ENCODE measurements at places on chromosomes 16 and 17. TPM values are rescaled to one million over a fixed set of nuclear protein-coding genes. Genes with fewer than 3 reads are reported as not detected.

- no peak for DNase-seq
Observed at GRCh38 chr17:40936437-40936971, 942 bp downstream of the KRT23 start.

DNA sequence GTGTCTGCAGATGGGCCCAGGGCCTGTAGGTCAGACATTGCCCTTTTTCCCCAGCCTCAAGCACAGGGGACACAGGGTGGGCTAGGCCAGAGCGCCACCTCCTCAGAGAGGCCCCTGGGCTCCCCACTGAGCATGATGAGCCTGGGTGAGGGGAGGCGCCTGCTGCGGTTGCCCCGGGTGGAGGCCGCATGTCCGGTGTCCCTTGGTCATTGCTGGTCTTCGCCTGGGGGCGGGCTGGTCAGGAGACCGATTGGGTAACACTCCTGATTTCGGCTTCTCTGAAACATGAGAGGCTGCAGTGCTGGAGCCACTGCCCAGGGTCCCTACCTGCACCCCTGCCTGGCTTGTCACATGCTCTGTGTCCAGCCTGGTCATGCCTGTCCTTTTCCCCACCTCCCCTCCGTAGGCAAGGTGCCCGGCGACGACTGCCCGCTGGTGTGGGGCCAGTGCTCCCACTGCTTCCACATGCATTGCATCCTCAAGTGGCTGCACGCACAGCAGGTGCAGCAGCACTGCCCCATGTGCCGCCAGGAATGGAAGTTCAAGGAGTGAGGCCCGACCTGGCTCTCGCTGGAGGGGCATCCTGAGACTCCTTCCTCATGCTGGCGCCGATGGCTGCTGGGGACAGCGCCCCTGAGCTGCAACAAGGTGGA lies 2.4 kb upstream of the NPB start:
- DNase-seq = no peak

GRCh38 chr17:71327376-71328059 lies 793.3 kb upstream of the SOX9 start:
- no peak for DNase-seq

- no peak for DNase-seq
Observed at GRCh38 chr16:28532940-28533647, 5.7 kb downstream of the NUPR1 start.

DNA sequence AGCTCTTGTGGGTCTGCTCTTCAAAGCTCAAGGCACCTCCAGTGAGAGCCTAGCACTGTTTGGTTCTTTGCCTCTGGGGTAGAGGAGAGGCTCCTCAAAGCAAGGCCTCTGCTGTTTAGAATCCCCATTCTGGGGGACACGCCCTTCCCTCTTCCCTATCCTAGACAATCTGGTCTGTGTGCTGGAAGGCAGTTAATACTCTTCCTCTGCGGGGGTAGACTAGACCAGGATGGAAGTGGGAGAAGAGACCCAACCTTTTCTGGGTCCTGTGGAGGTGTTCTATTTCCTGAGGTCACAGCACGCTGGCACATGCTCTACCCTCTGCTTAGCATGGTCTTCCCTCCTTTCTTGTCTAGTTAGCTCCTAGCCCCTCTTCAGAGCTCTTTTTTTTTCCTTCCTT lies 7.7 kb downstream of the ERAL1 start:
- no peak for DNase-seq

DNA sequence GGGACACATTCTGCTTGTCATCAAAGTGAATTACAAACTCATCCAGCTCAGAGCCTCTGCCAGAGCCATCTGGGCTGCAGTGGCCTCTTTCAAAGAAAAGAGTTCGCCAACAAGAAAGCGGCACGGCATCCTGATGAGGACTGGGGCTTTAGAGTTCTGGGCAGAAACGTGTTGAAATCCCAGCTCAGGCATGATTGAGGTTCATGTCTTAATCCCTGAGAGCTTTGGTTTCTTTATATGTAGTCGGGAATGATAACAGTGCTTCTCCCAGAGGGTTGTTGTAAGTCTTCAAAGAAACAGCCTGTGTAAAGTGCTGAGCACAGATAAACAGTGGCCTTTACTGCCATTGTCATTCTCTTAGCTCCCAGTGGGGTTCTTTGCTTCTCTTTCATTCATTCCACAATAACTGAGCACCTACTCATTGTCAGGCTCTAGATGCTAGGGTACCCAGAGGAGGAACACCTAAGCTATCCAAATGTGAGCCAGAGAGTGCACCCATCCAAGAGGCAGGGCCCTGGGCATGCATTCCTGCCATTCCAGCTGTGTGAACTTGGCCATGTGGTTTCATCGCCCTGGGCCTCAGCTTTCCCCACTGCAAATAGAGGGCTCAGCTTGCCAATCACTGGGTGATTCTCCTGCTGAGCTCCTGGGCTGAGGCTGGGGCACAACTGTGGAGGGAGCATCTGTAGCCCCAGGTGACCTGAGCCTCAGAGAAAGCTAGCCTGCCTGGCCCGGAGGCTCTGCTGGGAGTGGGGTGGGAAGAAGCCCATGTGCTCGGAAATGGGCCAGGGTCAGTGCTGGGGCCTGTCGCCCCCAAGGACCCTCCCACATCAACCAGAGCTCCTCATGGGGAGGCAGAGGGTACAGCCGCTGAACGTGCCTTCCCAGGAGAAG lies 38.3 kb upstream of the CRHR1 start:
- no peak for DNase-seq

DNA sequence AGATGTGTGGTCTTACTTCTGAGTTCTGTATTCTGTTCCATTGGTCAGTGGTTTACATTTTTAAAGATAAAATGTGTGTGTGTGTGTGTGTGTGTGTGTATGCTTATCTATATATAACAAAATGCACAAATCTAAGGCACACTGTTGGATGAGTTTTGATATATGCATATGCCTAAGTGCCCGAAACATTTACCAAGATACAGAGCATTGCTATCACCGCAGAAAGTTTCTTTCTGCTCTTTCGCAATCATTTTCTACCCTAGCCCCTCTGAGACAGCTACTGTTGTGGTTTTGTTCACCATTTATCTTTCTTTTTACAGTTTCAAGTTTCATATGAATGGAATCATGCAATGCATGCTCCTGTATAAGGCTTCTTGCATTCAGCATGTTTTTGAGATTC lies 97.0 kb downstream of the MRTFB start:
- no peak for DNase-seq

GRCh38 chr16:12729448-12729847 lies 74.2 kb downstream of the CPPED1 start:
- DNase-seq = no peak

DNA sequence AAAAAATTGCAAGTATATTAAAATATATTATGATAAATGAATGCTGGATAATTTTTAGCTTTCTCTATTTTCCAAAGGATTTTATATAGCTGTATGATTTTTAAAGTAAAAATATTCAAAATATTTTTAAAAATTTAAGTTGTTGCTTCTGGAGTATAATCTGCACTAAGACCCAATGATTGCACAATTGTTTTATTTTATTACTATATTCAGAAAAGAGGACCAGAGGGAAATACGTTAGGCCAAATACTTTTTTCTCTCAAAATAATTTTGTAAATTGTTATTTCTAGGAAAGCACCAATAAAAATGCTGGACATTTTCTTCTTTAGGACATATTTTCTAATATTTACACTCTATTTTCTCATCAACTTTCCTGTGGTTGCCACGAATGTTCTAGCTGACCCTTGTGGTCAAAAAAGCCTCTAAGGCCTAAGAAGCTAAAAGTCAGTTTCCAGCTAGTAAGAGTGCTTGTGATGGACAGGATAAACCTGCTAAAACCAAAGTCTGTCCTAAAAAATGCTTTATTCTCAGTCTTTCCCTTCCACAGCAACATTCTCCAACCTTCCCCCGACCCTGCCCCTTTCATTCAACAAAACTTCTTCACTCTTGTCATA lies 31.2 kb downstream of the MMD start:
- DNase-seq = no peak

DNA sequence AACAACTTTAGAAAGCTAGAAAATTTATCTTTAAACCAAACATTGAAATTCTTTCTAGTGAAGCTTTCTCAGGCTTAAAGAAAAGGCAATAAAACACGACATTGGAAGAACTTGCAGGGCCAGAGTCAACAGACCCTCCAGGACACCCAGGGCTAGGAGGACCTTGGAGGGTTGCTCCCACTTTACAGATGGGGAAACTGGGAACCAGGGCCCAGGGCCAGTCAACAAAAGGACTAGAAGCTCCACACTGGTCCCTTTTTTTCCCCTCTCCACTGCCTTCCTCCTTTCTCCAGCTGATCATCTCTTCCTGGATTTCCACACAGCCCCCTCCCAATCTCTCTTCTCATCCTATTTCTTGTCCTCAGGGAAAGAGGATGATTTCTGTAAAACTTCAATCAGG lies 307.7 kb upstream of the CDH5 start:
- no peak for DNase-seq

DNA sequence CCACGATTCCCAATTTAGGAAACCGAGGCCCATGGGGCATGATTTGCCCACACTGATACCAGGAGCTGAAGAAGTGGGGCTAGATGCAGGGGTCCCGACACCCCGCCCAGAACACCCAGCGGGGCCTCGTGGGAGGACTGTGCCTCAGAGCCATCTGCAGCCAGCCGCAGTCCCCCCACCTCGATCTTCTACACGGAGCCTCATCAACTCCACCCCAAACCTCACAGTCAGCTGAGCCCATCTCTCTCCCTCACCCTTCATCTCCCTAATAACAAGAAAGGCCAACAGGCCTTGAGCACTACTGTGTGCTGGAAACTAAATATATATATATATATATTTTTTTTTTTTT lies 4.2 kb downstream of the ITGAE start:
- DNase-seq = no peak

GRCh38 chr17:76935331-76935730 lies 67.1 kb downstream of the MGAT5B start:
- no peak for DNase-seq

- no peak for DNase-seq
Observed at GRCh38 chr16:23509782-23510163, 521 bp downstream of the GGA2 start.

GRCh38 chr17:76270127-76270592 lies 5.0 kb downstream of the UBALD2 start:
- DNase-seq = no peak

The WDR81 gene
- total RNA-seq = 29.5 TPM

The SEPHS2 gene
- 68.5 TPM for total RNA-seq

- DNase-seq = no peak
Observed at GRCh38 chr16:87554754-87555427, 47.4 kb upstream of the JPH3 start.

The NT5M gene
- 3.1 TPM for total RNA-seq

The TNFRSF13B gene
- total RNA-seq = not detected

DNA sequence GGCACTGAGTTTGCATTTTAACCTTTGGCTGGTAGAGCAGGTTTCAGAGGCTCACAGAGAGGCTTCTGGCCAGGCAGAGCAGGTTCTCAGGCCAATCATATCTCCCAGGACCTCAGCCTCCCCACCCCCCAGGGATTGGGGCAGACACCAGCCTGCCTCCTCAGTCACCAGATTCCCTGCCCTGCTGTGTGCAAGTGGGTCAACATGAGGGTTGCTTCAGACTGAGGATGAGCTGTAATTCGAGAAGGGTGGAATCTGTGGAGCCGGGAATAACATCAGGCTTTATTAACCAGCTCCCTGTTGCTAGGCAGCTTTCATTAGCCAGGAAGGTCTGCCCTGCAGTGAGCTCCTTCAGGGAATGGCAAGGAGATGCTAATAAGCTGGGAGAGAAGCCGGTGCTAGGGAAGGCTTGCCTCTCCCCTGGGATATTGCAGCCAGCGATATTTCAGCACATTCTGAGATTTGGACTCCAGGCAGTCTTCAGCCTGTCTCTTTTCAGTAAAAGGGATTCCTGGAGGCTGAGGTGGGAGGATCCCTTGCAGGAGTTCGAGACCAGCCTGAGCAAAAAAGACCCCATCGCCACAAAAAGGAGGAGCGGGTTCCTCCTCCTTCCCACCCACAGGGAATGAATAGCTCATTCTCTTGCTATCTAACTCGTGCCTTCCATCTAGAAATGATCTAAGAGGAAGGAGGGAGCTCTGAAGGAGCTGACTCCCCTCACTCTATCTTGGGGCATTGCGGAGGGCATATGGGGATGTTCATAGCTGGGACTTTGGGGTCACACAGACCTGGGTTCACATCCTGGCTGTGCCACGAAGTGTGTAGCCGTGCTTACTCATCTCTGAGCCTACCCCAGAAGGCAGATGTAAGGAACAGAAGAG lies 10.7 kb downstream of the SGSM2 start:
- DNase-seq = no peak

The ZNF207 gene
- 215 TPM for total RNA-seq

The CNTNAP4 gene
- not detected for total RNA-seq

GRCh38 chr17:17125136-17126084 lies 80.7 kb downstream of the PLD6 start:
- no peak for DNase-seq

GRCh38 chr16:79276501-79276900 lies 324.0 kb downstream of the MAF start:
- no peak for DNase-seq

GRCh38 chr17:56642424-56642823 lies 48.9 kb downstream of the NOG start:
- no peak for DNase-seq

Data from Panc1 (cell line).